ENCODE measurements at places on chromosomes 3 and 15.

GRCh38 chr3:89692601-89693000 is 585.2 kb downstream of the EPHA3 start:
- no peak for DNase-seq

GRCh38 chr3:158121295-158121694 is 11.4 kb downstream of the RSRC1 start:
- no peak for DNase-seq

- DNase-seq = no peak
These were observed 69.5 kb downstream of the KLF15 start for GRCh38 chr3:126287536-126288241.

- no peak for DNase-seq
These were observed 47.5 kb upstream of the FSIP1 start for GRCh38 chr15:39830166-39830565.

GRCh38 chr3:123644358-123644757 is 59.5 kb upstream of the HACD2 start:
- DNase-seq = no peak

GRCh38 chr3:171765511-171765887 is 44.8 kb downstream of the PLD1 start:
- DNase-seq = no peak

- no peak for DNase-seq
These were observed 33.2 kb downstream of the TM4SF4 start for GRCh38 chr3:149507491-149508324.

- no peak for DNase-seq
These were observed 1.1 kb downstream of the PLXNB1 start for GRCh38 chr3:48428572-48429316.

DNA sequence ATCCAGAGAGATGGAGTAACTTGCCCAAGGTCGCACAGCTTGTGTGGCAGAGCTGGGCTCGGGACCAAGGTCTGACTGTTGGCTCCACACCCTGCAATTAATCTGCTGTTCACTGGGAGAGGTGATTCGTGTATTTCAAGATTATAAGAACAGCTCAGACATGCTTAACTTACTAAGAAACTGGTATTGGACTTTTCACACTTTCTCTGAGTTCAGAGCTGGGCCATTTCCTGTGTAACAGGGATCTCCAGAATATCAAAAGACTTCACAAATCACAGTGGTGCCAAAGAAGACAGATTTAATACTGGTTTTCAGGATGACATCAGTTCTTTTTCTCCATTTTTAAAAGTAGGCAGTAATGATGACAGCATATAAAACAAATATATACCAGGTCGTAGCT is 156.8 kb upstream of the UBE2E1 start:
- DNase-seq = no peak

DNA sequence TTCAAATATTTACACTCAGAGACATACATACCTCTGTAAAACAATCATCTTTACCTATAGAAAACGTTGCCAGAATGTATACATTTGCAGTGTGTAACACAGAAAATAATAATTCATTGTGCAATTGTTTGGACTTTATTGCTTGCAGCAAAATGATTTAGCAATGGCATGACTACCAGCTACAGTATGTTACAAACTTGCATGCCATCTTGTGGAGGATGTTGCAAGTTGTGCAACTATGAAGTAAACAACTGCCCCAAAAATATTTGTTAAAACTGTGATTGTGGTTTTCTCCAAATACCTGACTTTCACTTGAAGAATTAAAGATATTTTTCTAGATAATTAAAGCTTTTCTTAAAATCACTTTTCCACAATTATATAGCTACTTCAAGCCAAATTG is 27.1 kb upstream of the C3orf49 start:
- DNase-seq = no peak

DNA sequence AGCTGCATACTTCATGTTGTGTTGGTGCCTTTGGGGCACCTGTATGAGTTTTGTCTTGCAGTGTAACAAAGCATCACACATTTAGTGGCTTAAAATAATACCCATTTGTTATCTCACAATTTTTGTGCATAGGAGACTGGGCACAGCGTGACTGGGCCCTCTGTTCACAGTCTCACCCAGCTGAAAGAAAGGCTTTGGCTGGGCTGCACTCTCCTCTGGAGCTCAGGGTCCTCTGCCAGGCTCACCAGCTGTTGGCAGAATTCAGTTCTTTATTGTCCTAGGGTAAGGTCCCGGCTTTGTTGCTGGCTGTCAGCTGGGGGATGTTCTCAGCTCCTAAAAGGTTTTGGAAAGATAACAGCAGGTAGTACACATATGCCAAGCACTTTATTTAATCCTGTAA is 263.3 kb downstream of the CLSTN2 start:
- DNase-seq = no peak

DNA sequence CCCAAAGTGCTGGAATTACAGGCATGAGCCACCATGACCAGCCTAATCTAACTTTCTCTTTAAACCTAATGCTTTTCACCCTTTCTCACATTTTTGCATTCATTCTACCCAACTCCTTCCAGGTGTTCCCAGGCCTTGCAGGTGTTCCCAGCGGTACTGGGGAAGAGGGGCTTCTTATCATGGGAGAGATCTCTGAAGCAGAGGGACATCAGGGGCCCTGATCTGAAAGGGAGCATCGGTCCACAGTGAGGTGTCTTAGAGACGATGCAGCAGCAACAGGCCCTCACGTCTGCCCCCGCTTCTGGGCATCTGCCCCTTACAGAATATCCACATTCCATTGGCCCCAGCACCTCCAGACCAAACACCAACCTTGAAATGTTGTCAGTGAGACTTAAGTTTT is 29.0 kb upstream of the BDH1 start:
- no peak for DNase-seq

GRCh38 chr3:40847551-40847992 is 322.8 kb downstream of the ZNF621 start:
- DNase-seq = no peak

- DNase-seq = no peak
These were observed 17.6 kb downstream of the SEMA3F start for GRCh38 chr3:50172626-50173220.
